GDM1 (cell line): ENCODE measurements at places on chromosomes 1 and 21.

GRCh38 chr1:42935313-42935895 lies 23.3 kb downstream of the SLC2A1 start:
- peak; percentile 14 for DNase-seq

DNA sequence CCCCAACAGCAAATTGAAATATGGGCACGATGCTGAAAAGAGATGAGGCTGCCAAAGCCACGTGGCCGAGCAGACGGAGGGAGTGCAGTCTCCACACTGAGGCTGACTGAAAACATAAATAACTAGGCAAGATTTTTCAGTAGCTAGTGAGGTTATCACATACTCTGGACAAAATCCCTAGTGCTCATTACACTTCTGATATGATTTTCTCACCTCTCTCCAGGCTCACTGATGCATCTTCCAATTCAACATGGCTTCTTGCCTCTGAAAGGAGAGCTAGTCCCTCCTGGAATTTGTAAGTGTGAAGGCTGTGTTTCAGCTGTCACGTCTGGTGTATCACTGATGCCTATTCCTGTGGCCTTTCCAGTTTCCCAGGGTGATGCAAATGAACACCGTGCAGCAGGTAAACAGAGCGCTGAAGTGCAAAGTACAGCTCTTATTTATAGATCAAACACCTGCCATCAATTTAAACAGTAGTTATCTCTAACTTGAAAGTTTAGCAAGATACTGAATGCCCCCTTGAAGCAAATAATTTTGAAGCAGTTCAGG lies 656.1 kb downstream of the KIF26B start:
- DNase-seq = no peak

- DNase-seq = peak; percentile 7
Measured at GRCh38 chr21:22421416-22422180, 1423.4 kb downstream of the NCAM2 start.

DNA sequence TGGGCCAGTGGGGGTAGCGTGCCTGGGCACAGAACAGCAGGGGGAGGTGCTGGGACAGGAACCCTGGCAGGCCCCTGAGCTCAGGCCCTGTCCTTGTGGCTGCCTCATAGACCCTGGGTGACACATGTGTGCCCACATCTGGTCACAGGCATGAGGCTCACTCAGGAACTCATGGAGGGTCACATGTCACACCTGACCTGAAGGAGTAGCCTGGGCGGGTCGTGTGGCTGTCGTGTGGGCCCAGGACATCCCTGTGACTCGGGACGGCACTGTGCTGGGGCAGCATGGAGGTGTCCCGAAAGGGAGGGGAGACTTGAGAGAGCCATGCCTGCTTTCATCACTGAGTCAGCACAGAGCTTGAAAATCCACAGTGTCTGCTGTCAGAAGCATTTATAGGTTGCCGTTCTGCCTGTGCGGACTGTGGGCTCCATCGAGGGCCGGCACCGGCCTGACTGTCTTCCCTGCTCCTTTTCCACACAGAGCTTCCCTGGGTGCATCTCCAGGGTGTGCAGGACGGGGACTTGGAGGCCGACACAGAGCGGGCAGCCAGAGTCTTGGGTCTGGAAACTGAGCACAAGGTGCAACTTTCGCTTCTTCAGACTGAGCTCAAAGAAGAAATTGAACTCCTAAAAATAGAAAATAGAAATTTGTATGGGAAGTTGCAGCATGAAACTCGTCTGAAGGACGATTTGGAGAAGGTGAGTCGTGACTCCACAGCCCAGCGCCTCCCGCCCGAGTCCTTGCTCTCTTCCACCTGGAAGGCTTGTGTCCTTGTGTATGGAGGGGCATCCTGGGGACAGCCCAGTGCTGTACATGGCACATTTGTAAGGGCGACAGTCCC lies 32.8 kb downstream of the PCNT start:
- no peak for DNase-seq

DNA sequence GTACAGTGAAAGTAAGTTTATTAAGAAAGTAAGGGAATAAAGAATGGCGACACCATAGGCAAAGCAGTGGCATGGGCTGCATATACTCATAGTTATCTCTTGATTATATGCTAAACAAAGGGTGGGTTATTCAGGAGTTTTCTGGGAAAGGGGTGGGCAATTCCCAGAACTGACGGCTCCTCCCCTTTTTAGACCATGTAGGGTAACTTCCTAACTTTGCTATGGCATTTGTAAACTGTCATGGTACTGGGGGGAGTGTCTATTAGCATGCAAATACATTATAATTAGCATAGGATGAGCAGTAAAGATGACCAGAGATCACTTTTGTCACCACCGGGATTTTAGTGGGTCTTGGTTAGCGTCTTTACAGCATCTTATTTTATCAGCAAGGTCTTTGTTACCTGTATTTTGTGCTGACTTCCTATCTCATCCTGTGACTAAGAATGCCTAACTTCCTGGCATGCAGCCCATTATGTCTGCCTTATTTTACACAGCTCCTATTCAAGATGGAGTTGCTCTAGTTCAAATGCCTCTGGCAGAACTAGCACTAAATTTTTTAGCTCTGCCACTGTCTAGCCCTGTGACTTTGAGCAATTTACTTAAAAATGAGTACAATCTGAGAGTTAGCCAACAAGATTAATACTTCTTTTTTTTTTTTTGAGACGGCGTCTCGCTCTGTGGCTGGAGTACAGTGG lies 110.3 kb upstream of the PALMD start:
- DNase-seq = no peak

- DNase-seq = no peak
Measured at GRCh38 chr21:44503901-44504399, 36.0 kb downstream of the KRTAP10-1 start.
